Activated effector memory CD4-positive, alpha-beta T cell treated with Interleukin-2 at 50 U/mL for 16 hours (primary cell): ENCODE measurements at places on chromosomes 16 and 17.

GRCh38 chr16:5850632-5851392 lies 753.2 kb upstream of the EEF2KMT start:
- no peak for DNase-seq

DNA sequence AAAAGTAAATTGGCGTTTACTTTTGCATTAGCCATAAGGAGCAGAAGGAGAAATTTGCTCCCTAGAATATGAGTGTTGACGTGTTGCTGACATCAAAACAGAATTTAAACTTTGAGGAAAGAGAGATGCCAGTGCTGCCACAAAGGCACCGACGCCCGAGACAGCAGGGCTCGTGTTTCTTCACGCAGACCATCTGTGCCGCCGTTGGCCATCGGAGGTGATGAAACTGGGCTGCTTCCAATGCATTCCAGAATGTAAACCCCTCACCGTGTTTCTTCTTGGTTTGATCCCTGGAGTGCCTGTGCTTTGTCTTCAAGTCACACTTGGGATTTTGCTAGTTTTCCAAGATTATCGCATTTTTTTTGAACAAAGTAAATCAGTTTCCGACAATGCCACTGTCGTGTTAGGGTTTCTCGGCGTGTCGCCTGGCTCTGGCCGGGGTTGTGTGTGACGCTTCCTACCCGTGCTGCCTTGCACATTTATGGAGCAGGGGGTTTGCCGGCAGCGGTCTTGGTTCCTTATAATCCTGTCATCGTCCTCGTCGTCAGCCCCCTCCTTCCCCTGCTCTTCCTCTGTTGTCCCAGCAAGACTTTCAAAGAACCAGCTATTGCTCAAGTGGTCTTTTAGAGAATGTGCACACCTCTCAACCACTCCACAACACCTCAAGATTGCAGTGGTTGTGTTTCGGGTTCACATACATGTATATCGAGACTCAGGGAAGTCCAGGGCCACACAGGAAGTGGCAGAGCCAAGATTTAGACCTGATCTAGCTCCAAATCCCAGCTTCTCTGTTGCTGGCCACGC lies 103.9 kb downstream of the METRNL start:
- no peak for DNase-seq

- DNase-seq = no peak
Observed at GRCh38 chr17:75645501-75645888, 12.3 kb downstream of the SMIM5 start.

- DNase-seq = no peak
Observed at GRCh38 chr17:65334406-65334805, 197.2 kb downstream of the RGS9 start.

- no peak for DNase-seq
Observed at GRCh38 chr16:754656-755055, 5.9 kb upstream of the MSLN start.

- peak; percentile 29 for DNase-seq
Observed at GRCh38 chr17:82019690-82020571, 2.7 kb downstream of the CENPX start.

DNA sequence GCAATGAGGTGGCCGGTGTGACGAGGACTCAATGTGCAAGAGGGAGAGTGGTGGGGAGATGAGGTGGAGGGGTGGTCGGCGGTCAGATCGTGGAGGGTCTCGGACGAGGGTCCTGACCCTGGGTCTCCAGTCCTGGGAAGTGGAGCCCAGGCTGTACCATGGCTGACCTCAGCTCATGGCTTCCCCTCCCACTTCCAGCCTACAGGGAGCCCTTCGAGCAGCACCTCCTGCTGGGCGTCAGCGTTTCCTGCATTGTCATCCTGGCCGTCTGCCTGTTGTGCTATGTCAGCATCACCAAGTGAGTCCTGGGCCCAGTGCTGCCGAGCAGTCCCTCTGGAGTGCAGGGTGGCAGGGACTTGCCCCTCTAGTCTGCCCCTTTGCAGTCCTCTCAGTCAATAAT lies 41.8 kb downstream of the IL4R start:
- peak; percentile 17 for DNase-seq

GRCh38 chr17:46028374-46028773 lies 29.3 kb downstream of the STH start:
- no peak for DNase-seq

GRCh38 chr16:85245307-85246172 lies 133.3 kb upstream of the CIBAR2 start:
- peak; percentile 12 for DNase-seq

- no peak for DNase-seq
Observed at GRCh38 chr17:28041844-28042656, 427 bp upstream of the NLK start.

GRCh38 chr17:56893503-56893902 lies 20.3 kb downstream of the TRIM25 start:
- DNase-seq = no peak

GRCh38 chr17:8887834-8888703 lies 20.6 kb upstream of the PIK3R6 start:
- no peak for DNase-seq

GRCh38 chr16:18841833-18842525 lies 40.6 kb upstream of the ARL6IP1 start:
- no peak for DNase-seq

DNA sequence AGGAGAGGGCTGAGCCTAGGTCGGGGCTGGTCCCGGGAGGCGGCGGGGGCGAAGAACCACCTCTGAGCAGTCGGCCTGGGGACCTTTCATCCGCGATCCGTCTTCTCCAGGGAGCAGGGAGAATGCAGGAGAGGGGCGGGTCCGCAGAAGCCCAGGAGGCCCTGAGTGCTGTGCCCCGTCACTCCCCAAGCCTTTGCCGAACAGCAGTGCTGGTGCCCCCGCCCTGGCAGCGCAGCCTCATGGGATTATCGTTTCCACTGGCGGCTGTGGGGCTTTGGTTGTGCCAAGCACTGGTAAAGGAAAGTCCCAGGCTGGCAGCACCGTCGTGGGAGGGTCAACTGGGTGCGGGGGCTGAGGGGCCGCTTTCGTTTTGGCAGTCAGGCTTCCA lies 631 bp downstream of the TBL3 start:
- no peak for DNase-seq

- no peak for DNase-seq
Observed at GRCh38 chr16:19660432-19660831, 57.6 kb downstream of the KNOP1 start.

- DNase-seq = peak; percentile 81
Observed at GRCh38 chr16:27401768-27402568, at the start of gene IL21R. Gene IL21R, plus strand, starts transcription at chr16:27402174. Its CDS starts 27,898 bp downstream, at chr16:27430072.

GRCh38 chr16:13973321-13974023 lies 53.5 kb downstream of the ERCC4 start:
- no peak for DNase-seq
